Stimulated activated effector memory CD8-positive, alpha-beta T cell treated with anti-CD3 and anti-CD28 coated beads, Interleukin-12 subunit alpha, Interleukin-12 subunit beta, amount 100 ng/mL, for 72 hours (primary cell): ENCODE measurements at places on chromosomes 12 and 14.

DNA sequence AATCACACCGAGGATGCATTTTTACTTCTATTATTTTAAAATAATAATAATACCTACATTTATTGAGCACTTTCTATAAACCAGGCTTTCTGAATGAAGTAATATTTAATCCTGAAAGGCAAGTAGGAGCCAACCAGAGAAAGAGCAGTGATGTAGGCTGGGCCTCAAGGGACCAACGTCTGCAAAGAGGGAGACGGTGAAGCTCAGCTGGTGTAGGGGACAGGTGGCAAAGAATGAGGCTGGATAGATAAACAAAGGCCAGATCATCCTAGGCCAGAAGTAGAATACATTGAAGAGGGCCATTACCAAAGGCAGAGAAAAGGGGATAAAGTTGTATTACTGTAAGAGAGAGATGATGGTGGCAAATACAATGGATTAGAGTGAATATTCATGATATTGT lies 810 bp upstream of the TMBIM4 start:
- no peak for DNase-seq

DNA sequence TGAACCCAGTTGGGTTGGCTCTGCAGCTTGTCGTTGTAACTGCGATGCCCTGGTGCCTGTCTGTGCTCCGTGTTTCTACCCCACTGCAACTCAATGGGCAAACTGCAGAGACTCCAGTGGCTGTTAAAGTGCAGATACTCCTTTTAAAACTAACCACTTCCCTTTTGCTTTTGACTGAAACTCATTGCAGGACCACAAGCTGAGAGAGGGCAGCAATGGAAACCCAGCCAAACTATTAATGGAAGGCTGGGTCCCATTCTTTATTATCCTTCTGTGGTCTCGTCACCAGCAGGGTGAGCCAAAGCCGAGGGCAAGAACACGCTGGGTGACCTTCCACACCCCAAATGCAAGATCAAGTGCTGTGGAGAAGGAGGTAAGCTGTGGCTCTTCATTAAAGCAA lies 910.4 kb downstream of the VRK1 start:
- DNase-seq: no peak

DNA sequence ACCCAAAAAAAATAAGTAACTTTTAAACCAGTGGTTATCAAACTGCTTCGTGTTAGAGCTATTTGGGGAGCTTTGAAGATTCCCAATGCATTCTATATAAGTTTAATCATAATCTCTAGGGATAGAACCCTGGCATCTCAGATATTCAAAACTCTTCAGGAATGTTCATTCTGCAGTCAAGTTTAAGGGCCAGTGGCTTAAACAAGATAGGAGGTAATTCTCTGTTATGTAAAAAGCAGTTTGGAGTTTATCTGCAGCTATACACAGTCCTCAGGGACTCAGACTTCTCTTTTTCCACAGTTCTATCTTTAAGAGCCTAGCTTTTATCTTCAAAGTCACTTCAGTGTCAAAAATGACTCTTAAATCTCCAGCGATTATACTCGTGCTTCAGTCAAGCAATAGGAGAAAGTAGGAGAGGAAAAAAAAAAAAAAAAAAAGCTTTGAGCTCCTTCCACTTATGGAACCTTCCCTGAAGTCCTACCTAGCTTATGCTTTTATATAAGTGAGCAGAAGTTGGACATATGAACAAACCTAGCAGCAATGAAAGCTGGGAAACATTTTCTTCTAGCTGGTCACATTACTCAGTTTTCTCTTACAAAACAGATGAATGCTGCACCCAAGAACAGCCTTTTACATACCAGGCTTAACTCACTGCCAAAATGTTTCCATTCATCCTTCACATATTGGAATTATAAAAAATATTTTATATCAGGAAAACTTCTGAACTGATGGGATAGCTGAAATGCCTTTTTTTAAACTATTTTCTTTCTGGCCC lies 302.8 kb downstream of the FSCB start:
- DNase-seq: no peak

GRCh38 chr14:42994051-42994736 lies 1387.5 kb downstream of the LRFN5 start:
- DNase-seq: no peak

DNA sequence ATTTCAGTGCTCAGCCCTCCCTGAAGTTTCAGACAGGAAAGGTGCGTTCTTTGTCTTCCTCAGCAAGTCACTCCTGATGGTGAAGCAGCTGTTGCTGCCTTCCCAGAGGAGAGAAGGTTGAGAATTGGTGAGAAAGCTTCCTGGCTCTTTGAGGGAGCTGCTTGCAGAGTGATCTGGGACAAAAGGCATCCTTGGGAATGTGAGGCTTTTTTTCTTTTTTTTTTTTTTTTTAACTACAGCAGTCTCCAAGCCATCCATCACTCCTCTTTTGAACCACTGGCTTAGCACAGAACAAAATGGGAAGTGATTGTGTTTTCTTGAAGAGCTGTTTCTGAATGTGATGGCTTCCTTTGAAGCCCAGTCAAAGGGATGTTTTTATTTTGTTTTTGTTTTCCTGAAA lies 120.4 kb upstream of the LRIG3 start:
- DNase-seq: no peak

DNA sequence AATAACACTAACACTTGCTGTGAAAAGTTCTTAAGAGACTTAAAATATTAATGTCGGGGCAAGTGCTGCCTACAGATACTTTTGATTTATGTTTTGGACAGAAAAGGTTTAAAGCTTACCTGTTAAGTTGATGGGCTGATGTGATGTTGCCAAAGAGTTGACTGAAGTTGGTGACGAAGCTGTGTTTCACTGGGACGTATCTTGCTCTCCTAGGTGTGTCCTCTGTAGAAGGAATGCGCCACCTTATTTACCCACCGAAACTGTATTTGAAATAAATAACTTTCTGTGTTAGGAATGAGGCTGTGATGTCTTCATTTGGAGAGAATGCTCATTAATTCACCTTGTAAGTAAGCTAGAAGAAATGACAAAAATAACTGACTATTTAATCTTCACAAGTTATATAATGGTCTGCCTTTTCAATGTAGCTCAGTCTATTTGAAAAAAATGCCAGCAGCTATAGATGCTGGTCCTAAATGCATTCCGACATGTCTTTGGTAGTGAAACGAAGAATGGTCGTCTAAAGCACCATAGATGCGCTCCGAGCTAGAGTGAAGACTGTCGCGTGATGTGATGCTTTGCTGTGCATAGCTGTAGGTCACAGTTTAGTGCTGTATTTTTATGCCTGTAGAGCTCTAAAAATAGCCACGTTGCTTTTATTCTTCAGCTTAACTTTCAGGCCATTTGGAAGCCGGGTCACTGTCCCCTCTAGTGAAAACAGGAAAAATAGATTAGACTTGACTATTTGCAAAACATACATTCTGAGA lies at the start of gene RD3L:
TSS of gene RD3L (minus strand) at position 557 of the 764 bp plus-strand sequence. CDS start 834 bp downstream, outside the sequence.
- no peak for DNase-seq

GRCh38 chr12:131491155-131491554 lies 219.7 kb upstream of the SFSWAP start:
- no peak for DNase-seq

DNA sequence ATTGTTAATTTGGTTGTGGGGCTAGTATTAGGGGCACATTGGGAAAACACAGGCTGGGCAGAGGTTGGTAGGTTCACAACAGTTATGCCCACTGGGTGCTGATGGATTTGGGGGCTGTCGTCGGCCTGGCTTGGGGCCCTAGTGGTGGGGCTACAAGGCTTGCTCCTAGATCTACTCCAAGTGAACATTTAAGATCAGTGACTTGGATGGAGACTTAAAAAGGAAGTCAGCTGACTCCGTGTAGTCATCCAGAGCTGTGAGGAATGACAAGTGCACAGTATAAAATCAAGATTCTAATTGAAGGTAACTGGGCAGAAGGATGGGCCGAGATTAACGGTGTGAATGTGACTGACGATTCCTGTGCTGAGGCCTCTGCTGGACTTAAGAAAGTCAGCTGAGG lies 12.8 kb upstream of the NR4A1 start:
- DNase-seq: no peak

GRCh38 chr12:72380441-72380840 lies 108.3 kb downstream of the TRHDE start:
- DNase-seq: no peak
